ENCODE measurements at places on chromosomes 1 and 21.
A peak's percentile ranks its signal among the peaks of the same experiment; 100 is the strongest.

GRCh38 chr1:157249739-157250138 lies 111.5 kb upstream of the ETV3 start:
- DNase-seq = no peak

GRCh38 chr21:20856926-20857325 lies 141.3 kb upstream of the NCAM2 start:
- no peak for DNase-seq

- no peak for DNase-seq
These were observed 41.3 kb downstream of the TBCE start for GRCh38 chr1:235408503-235408960.

- no peak for DNase-seq
These were observed 174.4 kb downstream of the PGBD5 start for GRCh38 chr1:230251644-230252191.

GRCh38 chr1:39639305-39640130 lies at the start of gene HEYL:
Gene HEYL, minus strand, starts transcription at chr1:39639643. Its CDS starts 18 bp downstream, at chr1:39639625.
- peak; percentile 18 for DNase-seq

GRCh38 chr1:173213665-173214064 lies 6.5 kb upstream of the TNFSF4 start:
- no peak for DNase-seq

GRCh38 chr1:3382326-3383057 lies 72.0 kb upstream of the ARHGEF16 start:
- DNase-seq = no peak

GRCh38 chr1:245432228-245432875 lies 277.6 kb downstream of the KIF26B start:
- no peak for DNase-seq

- no peak for DNase-seq
These were observed 1.7 kb downstream of the NASP start for GRCh38 chr1:45585496-45586075.

GRCh38 chr1:192476802-192477298 lies 98.7 kb upstream of the RGS1 start:
- DNase-seq = no peak

DNA sequence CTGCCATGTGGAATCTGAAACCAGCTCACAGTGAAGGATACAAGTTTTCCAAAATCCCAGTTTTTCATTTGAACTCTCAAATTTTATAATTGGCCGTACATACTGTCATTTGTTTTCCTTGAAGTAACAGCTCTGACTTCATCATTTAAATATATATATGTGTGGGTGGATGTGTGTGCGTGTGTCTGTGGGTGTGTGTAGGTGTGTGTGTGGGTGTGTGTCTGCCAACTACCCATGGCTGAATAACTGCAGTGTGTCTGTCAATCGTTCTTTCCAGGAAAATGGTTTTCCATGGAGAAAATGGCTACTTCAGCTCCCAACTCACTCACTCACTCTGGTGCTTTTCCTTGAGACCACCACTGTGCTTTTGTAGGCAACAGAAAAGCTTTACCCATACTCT lies 169.0 kb downstream of the PLPP3 start:
- DNase-seq = no peak

All from kidney capillary endothelial cell (primary cell).